ENCODE measurements at places on chromosomes 3 and 15.
A peak's percentile ranks its signal among the peaks of the same experiment; 100 is the strongest.

DNA sequence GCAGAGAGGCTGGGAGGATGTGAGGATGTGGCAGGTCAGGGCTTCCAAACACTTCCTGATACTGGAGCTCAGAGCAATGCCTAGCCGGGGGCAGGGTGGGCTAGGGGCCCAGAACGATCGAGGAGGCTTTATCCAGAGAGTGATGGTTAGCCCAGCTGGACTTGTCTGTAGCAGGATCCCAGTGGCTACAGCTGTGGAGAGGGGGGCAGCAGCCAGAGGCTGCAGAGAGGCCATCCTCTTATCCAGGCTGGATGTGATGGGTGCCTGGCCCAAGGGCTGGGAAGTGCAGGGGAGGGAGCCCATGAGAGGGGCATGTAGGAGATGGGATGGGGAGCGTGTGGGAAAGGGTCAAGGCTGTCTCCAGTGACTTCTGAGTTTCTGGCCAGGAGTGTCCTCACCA is 4.6 kb downstream of the PARP3 start:
- no peak for DNase-seq

- DNase-seq = no peak
Observed at GRCh38 chr3:46586738-46587246, 20.7 kb upstream of the LRRC2 start.

DNA sequence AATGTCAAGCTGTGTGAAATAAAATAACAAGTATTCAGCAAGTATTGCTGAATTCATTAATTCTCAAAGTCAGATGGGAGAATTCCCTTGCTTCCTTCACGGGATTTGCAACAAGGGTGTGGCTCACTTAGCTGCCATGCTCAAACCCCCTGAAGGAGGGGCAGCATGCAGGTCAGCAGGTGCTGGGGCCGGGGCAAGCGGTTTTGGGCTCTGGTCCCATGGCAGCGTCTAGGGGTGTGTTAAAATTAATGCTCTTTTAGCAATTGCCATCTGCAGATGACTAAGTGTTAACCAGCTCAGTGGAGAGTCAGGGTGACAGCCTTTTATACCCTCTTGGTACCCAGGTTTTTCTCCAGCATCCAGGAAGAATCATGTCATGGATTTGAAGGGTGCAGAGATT is 40.0 kb upstream of the RBMS3 start:
- no peak for DNase-seq

DNA sequence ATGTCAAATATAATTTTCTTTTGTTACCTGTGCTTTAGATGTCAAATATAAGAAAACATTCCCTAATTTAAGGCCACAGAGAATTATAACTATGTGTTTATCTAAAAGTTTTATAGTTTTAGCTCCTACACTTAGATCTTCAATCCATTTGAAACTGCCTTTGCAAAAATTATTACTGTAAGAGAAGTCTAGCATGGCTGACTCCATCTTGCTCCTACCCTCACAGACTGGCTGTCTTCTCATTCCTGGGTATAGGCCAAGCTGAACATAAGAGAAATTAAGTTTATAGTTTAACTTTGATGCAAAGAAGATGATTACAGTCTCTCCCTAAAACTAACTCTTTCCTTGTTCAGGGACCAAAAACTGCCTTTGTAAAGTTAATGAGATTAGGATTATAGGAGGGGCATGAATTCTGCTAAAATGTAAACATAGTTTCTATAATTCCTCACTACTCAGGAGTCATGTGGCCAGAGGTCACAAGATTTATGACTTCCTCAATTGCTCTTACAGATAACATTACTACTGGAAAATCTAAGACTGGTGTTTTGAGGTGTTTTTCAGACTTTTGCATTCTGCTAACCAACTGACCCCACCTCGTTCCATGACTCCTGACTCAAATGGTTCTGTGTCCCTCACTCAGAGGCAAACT is 184.0 kb downstream of the BCHE start:
- DNase-seq = no peak

DNA sequence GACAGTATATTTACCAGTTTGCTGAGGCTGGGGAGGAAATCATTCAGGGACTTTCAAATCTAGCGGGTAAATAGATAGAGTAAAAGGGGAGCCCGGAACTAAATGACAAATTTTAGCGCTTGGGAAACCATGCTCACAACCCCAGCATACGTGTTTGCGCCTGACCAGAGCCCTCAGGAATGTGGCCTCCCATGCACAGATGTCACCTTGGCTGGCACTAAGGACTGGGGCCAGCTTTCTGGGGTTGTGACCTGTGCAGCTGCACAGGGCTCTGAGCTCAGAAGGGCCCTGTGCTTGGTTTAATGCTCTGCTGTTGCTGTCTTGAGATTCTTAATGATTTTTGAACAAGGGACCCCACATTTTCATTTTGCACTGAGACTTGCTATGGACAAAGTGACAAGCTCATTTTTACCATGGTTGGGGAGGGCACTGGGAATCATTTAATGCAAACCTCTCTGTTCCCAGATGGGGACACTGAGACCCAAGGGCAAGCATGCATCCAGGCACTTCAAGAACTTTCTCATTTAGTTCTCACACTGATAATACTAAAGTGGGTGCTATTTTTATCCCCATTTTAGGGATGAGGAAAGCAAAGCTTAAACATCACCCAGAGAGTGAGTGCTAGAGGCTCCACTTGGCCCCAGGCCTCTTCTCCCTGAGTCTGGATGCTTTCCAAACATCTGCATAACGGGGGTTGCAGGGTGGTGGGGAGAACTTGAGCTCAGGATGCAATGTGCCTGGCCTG is 44.1 kb upstream of the FAM107A start:
- DNase-seq = no peak

DNA sequence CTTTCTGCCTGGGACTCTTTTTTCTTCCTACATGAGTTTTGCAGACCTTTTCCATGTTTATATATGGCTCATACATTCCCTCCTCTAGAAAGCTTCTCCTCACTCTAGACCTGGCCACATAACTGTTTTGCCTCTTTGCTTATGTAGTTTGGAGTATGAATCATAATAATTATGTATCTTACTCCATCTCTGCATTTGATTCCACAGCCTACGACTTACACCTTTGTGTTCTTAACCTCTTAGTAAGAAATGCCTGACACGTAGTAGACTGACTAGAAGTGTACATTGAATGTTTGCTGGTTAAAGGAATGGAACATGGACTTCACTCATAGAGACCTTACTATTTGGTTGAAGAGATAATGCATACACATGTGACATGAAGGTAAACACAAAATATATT is 56.4 kb downstream of the MBNL1 start:
- no peak for DNase-seq

DNA sequence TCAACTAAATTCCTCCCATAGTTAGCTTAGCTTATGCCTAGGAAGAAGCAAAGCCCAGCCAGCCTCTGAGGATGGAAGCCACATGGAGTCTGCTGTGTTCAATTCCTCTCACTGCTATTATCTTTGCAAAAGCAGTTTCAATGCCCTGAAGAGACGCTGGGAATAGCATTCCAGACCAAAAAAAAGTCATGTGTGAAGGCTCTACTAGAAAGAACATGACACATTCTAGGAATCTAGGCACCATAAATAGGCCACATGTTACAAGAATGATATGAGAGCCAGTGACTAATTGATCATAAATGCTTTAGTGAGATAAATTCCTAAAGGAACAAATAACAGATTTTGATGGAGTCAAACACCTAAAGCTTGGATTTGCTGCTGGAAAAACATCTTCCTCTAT is 800.8 kb downstream of the TUSC7 start:
- DNase-seq = no peak

- no peak for DNase-seq
Observed at GRCh38 chr3:169146866-169147237, 516.7 kb downstream of the MECOM start.

GRCh38 chr3:135458541-135459322 is 506.8 kb upstream of the PPP2R3A start:
- DNase-seq = no peak

DNA sequence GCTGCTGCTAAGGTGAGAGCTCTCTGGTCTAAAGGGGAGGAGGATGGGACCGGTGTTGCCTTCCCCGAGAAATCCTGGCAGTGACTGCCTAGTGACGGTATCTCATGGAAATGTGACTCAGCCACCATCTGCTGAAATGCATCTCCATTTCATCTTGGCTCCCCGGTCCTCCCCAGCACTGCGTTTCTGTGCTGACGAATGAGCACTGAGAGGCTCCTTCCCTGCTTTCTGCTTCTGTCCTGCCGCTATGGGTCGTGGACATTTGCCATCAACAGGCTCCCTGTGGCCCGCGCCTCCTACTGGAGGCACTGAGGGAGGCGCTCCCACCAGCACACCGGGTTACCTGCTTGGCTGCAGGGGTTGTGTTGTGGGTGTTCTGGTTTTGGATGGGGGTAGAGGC is 13.5 kb upstream of the SEC13 start:
- no peak for DNase-seq

DNA sequence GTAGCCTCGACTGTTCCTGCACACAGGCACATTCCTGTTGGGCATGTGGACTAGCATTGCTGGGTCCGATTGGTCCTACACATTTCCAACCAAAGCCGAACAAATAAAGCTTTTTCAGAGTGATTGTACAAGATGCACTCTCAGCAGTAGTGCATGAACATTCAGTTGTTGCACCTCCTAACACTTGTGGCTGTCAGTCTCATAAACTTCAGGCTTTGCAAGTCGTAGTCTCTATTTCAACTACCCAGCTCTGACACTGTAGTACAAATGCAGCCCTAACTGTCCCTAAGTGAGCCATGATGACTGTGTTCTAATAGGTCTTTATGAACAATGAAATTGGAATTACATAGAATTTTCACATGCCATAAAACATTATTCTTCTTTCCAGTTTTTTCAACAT is 281.7 kb upstream of the ATP10A start:
- no peak for DNase-seq

DNA sequence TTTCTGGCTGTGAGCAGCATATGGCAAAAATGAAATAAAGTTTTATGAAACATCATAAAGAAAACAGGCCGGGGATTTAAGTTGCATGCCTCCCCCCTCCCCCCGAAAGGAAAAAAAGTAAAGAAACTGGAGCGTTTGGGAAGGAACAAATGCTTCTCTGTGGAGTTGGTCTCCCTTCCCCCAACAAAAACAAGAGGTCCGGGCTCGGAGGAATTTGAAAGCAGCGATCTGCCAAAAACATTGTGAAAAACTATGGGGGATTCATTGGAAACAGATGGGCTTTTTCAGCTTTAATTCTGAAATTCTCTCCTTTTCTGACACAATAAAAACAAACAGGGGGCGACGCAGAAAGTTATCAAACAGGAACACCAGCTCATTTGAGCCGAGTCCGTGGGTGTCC is 17.0 kb downstream of the RGMA start:
- DNase-seq = no peak

GRCh38 chr3:12139111-12139511 is 19.6 kb downstream of the TIMP4 start:
- DNase-seq = no peak

GRCh38 chr3:112818289-112818688 is 28.4 kb downstream of the CD200R1L start:
- DNase-seq = no peak

DNA sequence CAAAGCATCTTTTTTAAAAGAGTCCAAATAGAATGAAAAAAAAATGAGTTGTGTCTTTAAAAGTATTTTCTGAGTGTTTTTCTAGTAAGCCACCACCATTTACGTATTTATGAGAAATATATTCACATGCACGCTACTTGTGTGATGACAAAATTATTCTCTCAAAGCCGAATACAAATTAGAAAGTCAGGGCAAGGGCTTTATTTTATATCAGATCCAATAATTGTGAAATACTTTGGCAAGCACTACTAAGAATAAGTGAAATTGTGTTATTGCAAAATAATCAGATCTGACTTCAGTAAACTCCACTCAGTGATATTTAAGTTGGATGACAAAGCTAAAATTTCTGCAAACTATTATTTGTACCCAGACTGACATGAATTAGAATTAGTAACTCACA is 589.3 kb upstream of the KCNMB2 start:
- no peak for DNase-seq

GRCh38 chr3:156609546-156609945 is 54.6 kb upstream of the SSR3 start:
- DNase-seq = no peak

- DNase-seq = no peak
Observed at GRCh38 chr15:60379525-60380274, 18.1 kb downstream of the ANXA2 start.

- DNase-seq = no peak
Observed at GRCh38 chr3:64977308-64978100, 289.7 kb upstream of the ADAMTS9 start.

DNA sequence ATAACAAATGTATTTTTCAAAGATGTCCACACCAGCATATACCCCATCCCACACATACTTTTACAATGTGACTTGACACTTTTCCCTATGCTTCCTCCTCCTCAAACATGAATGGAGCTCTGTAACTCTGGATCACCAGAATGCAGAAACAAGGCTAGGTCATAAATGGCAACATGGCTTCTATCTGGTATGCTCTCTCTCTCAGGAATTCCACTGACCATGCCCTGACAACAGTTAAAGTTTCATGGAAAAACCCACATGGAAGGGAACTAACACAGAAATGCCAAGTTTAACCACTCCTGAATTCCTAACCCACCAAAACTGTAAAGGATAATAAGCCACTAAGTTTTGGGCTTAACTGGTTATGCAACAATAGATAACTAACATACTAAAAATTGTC is 19.9 kb downstream of the MYO9A start:
- no peak for DNase-seq

DNA sequence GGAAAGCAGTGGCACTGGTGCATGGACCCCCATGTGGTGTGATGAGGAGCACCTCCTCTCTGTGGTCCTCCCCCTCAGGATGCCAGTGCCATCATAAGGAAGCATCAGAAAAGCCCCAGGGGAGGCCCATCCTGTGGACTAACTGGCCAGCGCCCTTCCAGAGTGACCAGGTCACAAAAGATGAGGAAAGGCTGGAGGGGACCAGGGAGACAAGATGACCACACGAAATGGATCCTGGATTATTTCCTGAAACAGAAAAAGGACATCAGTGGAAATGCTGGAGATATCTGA is 56.4 kb downstream of the TPRA1 start:
- DNase-seq = no peak

DNA sequence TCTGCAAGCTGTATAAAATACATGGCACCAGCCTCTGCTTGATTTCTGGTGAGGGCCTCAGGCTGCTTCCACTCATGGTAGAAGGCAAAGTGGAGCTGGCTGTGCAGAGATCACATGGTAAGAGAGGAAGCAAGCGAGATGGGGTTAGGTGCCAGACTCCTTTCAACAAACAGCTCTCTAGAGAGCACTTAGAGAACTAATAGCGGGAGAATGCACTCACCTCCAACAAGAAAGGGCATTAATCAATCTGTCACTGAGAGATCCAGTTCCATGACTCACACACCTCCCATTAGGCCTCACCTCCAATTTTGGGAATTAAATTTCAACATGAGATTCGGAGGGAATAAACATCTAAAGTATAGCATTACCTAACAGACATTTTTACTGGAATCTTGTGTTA is 644.1 kb upstream of the ARRDC4 start:
- peak; percentile 28 for DNase-seq

- DNase-seq = no peak
Observed at GRCh38 chr3:133825969-133826727, 20.5 kb downstream of the SRPRB start.
